ENCODE measurements at places on chromosomes 7 and 10. TPM values are rescaled to one million over a fixed set of nuclear protein-coding genes. Genes with fewer than 3 reads are reported as not detected.

DNA sequence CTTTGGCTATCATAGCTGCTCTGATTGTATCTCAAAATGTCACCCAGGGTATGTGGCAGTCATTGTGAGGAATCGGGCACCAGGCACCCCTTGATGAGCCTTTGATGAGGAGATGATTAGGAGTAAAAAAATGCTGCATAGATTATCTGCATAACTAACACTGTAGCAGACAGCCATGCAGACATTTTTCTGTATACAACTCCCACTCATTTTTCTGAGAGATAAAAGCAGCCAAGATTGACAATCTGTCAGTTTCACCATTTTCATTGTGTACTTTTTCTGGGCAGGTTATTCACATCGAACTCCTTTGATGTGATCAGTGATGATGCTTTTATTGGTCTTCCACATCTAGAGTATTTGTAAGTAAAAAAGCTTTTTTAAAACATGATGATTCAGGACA, 19.4 kb downstream of the LGI1 start:
- DNase-seq, result no peak

GRCh38 chr10:52335665-52336064, 21.6 kb downstream of the DKK1 start:
- no peak for DNase-seq

DNA sequence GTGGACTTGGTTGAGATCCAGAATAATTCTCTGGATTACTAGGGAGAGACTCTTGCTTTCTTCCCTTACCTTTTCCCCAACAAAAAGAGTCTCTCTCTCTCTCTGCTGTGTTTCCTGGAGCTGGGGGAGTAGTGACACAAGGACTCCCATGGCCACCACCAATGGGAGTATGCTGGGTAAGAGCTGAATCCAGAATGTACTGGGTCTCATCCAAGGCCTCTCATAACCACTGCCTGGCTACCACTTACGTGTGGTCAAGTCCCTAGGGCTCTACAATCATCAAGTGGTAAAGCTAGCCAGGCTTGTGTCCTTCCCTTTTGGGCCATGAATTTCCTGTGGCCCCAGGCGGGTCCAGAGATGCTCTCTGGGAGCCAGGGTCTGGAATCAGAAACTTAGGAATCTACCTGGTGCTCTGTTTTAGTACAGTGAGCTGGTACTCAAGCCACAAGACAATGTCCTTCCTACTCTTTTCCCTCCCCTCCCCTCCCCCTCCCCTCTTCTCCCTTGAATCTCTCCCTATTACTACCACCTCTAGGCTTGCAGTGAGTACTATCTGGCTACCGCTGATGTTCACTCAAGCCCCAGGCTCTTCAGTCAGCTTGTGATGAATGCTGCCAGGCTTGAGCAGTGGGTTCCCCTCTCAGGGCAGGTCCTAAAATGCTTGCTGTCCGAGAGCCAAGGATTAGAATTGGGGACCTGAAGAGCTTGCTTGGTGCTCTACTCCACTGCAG, 196.6 kb downstream of the BBS9 start:
- DNase-seq, result no peak

- DNase-seq, result no peak
These were observed 97.8 kb downstream of the ELAPOR2 start for GRCh38 chr7:86961686-86962085.

DNA sequence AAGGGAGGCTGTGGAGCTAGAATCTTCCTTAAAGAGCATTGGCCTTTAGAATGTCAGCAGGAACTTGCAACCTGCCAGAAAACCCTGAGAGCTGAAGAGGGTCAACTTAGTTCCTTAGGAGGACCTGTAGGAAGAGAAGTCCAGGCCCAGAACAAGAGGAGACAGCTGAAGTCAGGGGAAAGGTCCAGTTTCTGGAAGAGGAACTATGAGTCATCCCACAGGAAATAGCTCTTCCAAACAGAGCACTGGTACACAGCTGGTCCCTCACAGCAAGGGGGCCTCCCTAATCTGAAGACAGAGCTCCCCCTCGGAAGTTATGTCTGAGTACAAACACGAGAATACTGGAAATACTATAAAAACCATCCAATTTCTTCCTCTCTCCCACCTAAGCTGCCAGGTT, 98.9 kb downstream of the HERPUD2 start:
- DNase-seq, result no peak

DNA sequence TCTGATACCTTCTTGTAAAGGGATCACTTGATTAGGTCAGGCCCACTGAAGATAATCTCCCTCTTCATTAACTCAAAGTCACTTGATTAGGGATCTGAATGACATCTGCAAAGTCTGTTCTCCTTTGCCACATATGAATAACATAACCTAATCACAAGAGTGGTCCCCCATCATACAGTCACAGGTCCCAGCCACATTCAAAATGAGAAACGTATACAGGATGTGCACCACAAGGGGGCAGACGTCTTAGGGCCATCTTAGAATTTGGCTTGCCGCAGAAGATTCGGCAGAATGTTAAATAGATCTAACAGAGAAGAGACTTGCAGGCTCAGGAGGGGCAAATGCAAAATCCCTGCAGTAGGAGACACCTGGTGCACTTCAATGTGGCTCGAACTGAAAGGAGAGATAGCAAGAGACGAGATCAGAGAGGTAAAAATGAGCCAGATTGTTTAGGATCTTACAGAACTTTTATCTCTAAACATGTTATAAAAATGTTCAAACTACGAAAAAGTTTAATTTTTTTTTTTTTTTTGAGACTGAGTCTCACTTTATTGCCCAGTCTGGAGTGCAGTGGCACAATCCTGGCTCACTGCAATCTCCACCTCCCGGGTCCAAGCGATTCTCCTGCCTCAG, 10.4 kb upstream of the SMC3 start:
- no peak for DNase-seq

DNA sequence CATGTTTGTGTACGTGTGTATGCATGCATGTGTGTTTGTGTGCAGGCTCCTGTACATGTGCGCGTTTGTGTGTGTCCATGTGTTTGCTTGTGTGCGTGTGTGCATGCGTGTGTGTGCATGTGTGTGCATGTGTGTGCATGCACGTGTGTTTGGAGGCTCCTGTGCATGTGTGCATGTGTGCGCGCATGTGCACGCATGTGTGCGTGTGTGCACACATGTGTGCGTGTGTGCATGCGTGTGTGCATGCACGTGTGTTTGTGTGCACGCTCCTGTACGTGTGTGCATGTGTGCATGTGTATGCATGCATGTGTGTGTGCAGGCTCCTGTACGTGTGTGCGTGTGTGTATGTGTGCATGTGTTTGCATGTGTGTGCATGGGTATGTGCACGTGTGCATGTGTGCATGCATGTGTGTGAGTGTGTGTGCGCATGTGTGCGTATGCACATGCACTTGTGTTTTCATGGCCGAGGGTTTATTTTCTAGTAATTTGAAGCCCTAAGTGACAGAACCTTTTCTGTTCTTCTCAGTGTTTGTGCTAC, 59.2 kb downstream of the INPP5A start:
- DNase-seq, result no peak

DNA sequence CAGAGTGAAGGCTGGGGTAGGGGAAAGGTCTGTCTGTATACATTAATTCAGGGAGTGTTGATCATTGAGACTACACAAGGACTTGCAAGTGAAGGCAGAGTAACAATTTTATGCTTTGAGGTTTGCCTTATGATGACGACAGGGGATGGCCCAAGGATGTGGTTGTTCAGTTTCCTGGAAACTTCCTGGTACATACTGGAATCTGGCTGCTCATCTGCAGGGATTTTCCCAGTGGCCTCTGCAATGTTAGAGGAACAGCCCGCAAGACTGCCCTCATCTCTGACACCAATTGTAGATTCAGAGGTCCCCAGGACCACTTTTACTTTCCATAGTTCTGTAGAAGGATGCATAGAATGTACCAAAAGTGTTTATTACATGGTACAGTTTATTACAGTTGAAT, 189.6 kb downstream of the TMEM178B start:
- DNase-seq, result no peak

The ERVW-1 gene
- total RNA-seq, result not detected

DNA sequence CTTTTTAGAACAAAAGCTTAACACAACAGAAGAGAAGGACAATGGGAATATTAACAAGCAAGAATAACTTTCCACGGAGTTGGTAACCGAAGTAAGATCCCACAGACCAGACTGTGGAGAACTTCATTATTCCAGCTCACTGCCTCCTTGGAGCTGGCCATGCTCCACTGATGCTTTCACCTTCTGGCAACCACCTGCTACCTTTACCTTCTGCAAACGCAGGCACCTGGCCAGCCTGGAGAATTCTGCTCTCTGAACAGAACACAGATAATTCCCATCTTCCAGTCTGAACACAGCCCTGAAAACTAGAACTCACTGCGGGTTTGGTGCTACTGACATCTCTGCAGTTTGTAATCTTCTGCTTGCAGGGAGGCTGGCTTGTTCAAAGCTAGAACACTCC, 66.5 kb downstream of the JAZF1 start:
- no peak for DNase-seq

- DNase-seq, result no peak
These were observed 99.6 kb upstream of the SEMA3D start for GRCh38 chr7:85286446-85286845.

The SVOPL gene
- total RNA-seq, result not detected

DNA sequence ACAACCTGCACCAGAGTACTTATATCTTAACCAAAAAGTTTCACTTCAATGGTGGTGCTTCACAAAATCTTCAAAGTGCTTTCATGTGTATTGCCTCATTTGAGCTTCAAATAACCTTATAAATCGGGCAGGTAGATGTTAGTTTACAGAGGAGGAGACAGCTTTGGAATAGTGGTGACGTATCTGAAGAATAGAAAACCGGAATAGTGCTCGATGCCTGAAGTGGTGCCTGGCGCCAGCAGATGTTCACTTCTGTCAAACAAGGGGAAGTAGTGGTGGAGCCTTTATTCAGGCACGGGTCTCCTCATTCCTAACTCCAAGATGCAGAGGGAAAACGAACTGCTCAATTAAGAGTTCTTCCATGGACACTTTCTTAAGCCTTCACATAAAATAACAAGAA, 58.1 kb downstream of the NHLRC2 start:
- DNase-seq, result no peak

DNA sequence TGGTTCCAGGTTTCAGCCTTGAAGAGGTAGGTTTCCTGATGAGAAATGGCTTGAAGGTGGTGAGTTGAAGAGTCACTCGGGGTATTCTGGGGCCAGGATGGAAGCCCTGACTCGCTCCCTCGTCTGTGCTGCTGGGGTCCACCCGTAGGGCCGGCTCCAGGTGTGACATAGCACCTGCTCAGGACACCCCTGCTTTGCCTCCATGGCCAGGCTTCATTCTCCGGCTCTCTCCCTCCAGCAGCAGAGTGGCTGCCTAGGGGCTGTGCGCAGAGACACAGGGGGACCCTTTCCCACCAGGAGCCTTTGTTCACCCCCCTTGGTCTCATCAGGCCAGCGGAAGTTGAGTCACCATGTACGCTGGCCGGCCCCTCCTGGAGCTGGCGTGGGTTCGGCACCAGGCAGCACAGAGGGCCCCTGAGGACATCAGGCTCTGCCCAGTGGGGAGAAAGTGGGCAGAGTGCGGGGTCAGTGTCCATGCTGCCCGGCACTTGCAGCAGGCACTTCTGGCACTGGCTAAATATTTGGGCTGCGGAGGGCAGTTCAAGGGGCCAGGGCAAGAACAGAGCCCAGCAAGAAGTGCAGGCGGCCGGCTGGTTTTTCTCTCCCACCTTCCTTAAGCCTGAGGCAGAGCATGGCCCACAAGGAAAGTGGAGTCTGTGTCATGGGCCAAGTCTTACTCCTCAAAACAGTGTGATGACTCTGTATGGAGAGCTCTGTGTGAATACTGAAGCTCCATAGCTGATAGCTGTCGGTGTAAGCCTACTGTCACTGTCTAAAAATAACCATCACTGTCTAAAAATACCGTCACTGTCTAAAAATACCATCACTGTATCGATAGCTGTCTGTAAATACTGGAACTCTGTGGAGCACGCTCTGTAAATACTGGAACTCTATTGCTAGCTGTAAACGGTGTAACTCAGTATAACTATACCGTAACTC, 3.7 kb upstream of the PRKAR1B start:
- no peak for DNase-seq

GRCh38 chr10:76962851-76963250, 674.8 kb downstream of the KCNMA1 start:
- no peak for DNase-seq

The FFAR4 gene
- total RNA-seq, result not detected

DNA sequence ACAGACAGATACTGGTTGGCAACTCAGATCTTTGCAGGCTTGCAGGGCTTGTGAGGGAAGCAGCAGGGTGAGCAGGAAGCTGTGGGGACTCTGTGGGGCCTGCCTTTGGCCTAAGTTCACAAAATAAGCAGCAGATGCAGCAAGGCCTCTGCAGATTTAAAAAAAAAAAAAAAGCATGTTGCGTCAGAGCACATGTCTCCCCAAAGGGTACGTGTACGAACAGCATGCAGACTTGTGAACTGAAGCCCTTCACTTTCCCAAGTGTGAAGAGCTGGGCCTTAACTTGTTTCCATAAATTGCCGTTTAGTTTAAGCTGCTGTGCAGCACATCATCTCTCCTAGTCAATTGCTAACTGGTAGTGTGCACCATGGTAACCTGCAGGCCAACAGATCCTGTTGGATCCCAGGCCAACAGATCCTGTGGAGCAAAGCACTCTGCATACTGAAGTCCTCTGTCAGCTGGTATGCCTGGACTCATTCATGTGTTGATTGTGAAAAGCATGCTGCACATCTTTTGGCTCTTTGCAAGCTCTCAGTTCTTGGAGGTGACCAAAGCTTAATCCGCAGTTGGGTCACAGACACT, 10.8 kb upstream of the XPNPEP1 start:
- no peak for DNase-seq

DNA sequence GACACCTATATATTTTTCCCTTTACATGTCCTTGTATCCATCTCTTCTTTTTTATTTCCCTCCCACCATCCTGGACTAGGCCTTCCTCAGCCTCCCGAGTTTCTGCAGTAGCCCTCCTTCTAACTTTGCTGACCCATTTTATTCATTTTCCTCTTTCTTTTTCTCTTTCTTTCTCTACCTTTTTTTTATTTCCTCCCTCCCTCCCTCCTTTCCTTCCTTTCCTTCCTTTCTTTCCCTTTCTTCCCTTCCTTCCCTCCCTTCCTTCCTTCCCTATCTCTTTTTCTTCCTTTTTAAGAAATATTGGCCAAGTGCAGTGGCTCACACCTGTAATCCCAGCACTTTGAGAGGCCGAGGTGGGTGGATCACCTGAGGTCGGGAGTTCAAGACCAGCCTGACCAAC, 9.7 kb upstream of the CAMK2G start:
- DNase-seq, result no peak

- DNase-seq, result no peak
These were observed 4.9 kb downstream of the SMARCD3 start for GRCh38 chr7:151243408-151244195.

The CNOT4 gene
- total RNA-seq, result 36.8 TPM

The PRF1 gene
- total RNA-seq, result 0.61 TPM

GRCh38 chr10:43375401-43376020, 4.1 kb downstream of the FXYD4 start:
- DNase-seq, result no peak

GRCh38 chr10:78729800-78730199, 339.0 kb upstream of the ZMIZ1 start:
- DNase-seq, result no peak

GRCh38 chr10:76091926-76092325, 660.5 kb downstream of the LRMDA start:
- DNase-seq, result no peak
